GM23248 (cell line): ENCODE measurements at places on chromosomes 4 and X. TPM values are rescaled to one million over a fixed set of nuclear protein-coding genes. Genes with fewer than 3 reads are reported as not detected.

Gene MTNR1A
- polyA plus RNA-seq = not detected in 2 replicates

Gene ZNF630
- 0.41 and 0.53 TPM in 2 replicates for polyA plus RNA-seq

Gene TMEM35A
- 0.37 and 0.56 TPM in 2 replicates for polyA plus RNA-seq

Gene C4orf50
- not detected in 2 replicates for polyA plus RNA-seq

Gene TTC29
- not detected in 2 replicates for polyA plus RNA-seq

Gene POF1B
- polyA plus RNA-seq = not detected in 2 replicates

Gene ITIH6
- polyA plus RNA-seq = not detected in 2 replicates

Gene GPRIN3
- polyA plus RNA-seq = 0.01 and 0.05 TPM in 2 replicates

Gene ALB
- not detected in 2 replicates for polyA plus RNA-seq

Gene PRDM5
- 7.7 and 8.7 TPM in 2 replicates for polyA plus RNA-seq

Gene CNKSR2
- polyA plus RNA-seq = 0.14 and 0.43 TPM in 2 replicates

Gene MUC7
- not detected in 2 replicates for polyA plus RNA-seq

Gene GSX2
- not detected in 2 replicates for polyA plus RNA-seq

Gene GPC3
- 0.23 TPM in 1 of 2 replicates, not detected in the other for polyA plus RNA-seq

Gene EDA
- not detected in 2 replicates for polyA plus RNA-seq

Gene TMEM185A
- polyA plus RNA-seq = 13.6 and 15.3 TPM in 2 replicates

Gene PAGE2
- not detected in 2 replicates for polyA plus RNA-seq

Gene DKK2
- polyA plus RNA-seq = 3.1 and 3.2 TPM in 2 replicates

Gene PLP1
- polyA plus RNA-seq = 0.29 and 0.53 TPM in 2 replicates
